ENCODE measurements at places on chromosomes 11 and 22. TPM values are rescaled to one million over a fixed set of nuclear protein-coding genes. Genes with fewer than 3 reads are reported as not detected.

GRCh38 chr22:29470159-29470855 is 9.7 kb upstream of the NEFH start:
- no peaks in the 10 kb centered on the region for H3K27me3 ChIP-seq
- H3K4me1 ChIP-seq = no peaks in the 10 kb centered on the region
- H3K27ac ChIP-seq = no peak overlapping the region
- peak; percentile 88 for DNase-seq
- H3K36me3 ChIP-seq = no peaks in the 10 kb centered on the region

DNA sequence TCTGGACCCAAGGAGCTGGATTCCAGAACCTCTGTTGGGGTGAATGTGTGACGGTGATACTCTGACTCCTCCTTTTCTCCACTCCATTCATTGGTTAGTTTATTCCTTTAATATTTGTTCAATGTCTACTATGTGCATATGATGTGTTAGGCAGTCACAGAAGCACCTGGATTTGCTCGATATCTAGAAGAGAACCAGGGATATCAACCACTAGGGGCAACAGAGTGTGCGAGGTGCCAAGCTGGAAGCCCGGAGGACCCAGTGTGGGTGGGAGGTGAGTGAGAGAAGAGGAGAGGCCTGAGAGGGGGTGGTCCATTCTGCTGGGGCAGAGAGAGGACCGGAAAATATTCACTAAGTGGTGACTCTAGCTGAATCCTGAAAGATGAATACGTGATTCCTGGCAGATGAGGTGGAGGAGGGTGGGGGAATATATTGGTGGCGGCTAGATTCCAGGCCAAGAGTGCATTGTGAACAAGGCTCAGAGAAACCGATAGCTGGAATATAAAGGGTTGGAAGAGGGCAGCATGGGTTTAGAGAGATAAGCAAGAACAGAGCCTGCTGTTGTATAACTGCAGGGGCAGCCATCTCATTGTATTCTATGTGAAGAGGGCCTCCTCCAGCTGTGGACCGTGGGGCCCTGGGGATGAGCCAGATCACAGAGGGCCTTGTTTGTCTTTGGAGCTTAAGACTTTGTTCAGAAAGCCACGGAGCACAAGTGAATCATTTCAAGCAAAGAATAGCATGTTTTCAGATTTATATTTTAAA is 6.9 kb upstream of the TIMP3 start:
- H3K4me1 ChIP-seq = no peaks in the 10 kb centered on the region
- H3K27ac ChIP-seq = no peak overlapping the region
- no peaks in the 10 kb centered on the region for H3K27me3 ChIP-seq
- no peaks in the 10 kb centered on the region for H3K36me3 ChIP-seq

DNA sequence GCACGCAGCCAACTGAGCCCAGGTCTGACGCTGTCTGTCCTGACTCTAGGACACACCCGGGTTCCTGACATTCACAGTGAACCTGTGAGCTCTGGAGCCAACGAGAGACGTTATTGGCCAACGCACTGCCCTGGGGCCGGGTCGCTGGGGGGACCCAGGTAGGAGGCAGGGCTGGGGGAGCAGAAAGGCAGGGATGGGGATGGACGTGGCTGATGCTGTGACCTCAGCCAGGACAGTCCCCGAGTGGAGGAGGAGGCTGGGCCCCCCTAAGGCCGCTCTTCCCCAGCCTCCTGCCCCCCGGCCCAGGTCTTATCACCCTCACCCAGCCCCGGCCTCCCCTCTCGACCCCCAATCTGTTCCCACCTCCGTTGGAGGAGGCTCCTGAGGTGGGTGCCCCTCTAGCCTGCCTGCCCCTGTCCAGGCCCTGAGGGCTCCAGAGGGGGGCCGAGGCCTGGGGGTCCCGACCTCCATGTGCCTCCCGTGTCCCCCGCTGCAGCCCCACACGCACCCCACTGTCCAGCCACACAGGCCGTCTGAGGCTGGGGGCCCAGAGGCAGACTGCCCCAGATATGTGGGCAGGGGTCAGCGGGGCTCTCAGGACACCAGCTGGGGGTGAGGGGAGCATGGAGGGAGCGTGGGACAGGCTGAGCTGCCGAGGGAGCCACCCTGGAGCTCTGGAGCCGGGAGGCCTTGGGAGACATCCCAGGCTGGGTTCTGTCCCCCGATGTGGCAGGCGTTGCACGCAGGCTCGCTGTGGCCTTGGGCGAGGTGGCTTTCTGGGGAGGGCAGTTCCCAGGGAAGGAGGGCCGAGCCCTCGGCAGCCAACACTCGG is 29.2 kb upstream of the MUC5AC start:
- H3K27ac ChIP-seq = no peak overlapping the region
- H3K27me3 ChIP-seq = no peaks in the 10 kb centered on the region
- H3K4me3 ChIP-seq = no peak overlapping the region
- peak; percentile 64 for DNase-seq
- no peaks in the 10 kb centered on the region for H3K4me1 ChIP-seq

DNA sequence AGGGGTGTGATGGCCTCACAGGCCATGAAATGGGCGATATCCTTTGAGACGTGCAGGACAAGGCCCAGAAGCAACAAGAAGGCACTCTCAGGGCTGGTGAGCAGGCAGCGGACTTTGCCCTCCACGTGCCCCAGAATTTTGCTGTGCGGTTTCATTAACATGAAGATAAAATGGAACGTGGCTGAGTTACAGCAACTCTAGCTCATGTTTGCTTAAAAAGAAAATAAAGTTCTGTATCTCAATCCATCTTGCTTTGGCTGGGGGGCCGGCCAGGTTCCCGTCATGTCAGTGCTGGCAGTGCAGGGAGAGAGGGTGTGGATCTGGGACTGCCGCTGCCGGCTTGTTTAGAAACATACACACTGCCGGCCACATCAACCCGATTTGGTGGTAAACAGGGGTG is 370.1 kb downstream of the OPCML start:
- no peaks in the 10 kb centered on the region for H3K36me3 ChIP-seq
- H3K4me1 ChIP-seq = no peaks in the 10 kb centered on the region
- H3K4me3 ChIP-seq = no peak overlapping the region
- H3K27me3 ChIP-seq = no peaks in the 10 kb centered on the region
- no peak for DNase-seq
- no peak overlapping the region for H3K27ac ChIP-seq

GRCh38 chr22:44848791-44849420 is 96.5 kb downstream of the ARHGAP8 start:
- DNase-seq = no peak
- H3K4me3 ChIP-seq = no peak overlapping the region
- H3K36me3 ChIP-seq = no peaks in the 10 kb centered on the region
- no peak overlapping the region for H3K27ac ChIP-seq
- H3K27me3 ChIP-seq = no peaks in the 10 kb centered on the region
- H3K4me1 ChIP-seq = no peaks in the 10 kb centered on the region

- H3K27me3 ChIP-seq = no peaks in the 10 kb centered on the region
- DNase-seq = peak; percentile 85
- H3K27ac ChIP-seq = no peak overlapping the region
- H3K4me3 ChIP-seq = no peak overlapping the region
Observed at GRCh38 chr22:45903355-45904135, 73.4 kb downstream of the WNT7B start.

Gene CHRM1
- not detected for total RNA-seq

Gene CARNS1
- total RNA-seq = 9.3 TPM
